ENCODE measurements at places on chromosomes 12 and 14.

DNA sequence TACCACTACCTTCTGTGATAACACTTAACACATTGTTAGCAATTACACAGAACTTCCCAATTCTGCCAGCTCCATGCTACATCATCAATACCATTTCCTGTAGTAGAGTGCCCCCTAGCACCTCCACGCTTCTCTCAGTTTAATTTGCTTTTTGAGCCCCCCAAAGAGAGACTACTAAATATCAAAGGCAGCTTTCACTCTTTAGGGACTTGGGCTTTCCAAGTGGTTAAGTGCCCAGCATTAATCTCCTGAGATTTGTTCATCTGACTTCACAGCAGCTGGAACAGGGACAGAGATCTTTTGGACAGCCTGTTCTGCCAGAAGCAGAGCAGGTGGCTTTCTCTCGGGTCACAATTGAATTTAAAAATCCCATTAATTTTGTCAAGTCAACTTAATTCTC is 954.9 kb downstream of the DIO2 start:
- peaks cover 8% of the 10 kb centered on the region for H3K4me1 ChIP-seq
- no peak overlapping the region for H3K27ac ChIP-seq
- ATAC-seq: no peak
- no peaks in the 10 kb centered on the region for H3K36me3 ChIP-seq
- H3K4me3 ChIP-seq: no peak overlapping the region
- H3K27me3 ChIP-seq: no peaks in the 10 kb centered on the region

DNA sequence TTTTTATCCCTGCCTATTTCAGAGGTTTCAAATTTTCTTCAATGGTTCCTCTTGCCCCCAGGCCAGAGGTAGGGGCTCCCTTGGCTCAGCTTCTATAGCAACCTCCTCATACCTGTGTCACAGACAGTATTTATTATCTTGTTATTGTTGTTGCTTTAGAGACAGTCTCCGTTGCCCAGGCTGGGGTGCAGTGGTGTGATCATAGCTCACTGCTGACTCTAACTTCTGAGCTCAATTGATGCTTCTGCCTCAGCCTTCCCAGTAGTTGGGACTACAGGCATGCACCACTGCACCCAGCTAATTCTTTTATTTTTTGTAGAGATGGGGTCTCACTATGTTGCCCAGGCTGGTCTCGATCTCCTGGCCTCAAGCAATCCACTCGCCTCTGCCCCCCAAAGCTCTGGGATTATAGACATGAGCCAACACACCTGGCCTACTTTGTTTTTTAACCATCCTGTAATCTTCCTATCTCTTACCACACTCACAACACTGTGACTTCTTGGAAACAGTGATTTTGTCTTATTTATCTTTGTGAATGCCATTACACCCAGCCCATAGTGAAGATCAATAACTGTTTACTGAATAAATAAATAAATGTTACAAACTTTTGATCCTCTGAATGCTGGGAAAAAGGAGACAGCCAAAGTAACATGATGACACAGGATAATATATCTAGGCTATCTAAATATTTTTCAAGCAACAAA is 95.9 kb downstream of the PHLDA1 start:
- ATAC-seq: no peak
- no peak overlapping the region for H3K4me3 ChIP-seq
- no peaks in the 10 kb centered on the region for H3K36me3 ChIP-seq
- no peaks in the 10 kb centered on the region for H3K27me3 ChIP-seq
- H3K27ac ChIP-seq: no peak overlapping the region

GRCh38 chr12:107374161-107374840 is 281.0 kb upstream of the CRY1 start:
- ATAC-seq: no peak
- peaks cover 15% of the 10 kb centered on the region for H3K27me3 ChIP-seq
- no peak overlapping the region for H3K27ac ChIP-seq
- H3K4me3 ChIP-seq: no peak overlapping the region

GRCh38 chr12:64824130-64824499 is 332 bp upstream of the TBC1D30 start:
- H3K36me3 ChIP-seq: no peaks in the 10 kb centered on the region
- H3K4me3 ChIP-seq: peak overlapping the region; percentile 29
- H3K4me1 ChIP-seq: peaks cover 18% of the 10 kb centered on the region
- ATAC-seq: peak; percentile 20

GRCh38 chr14:72892879-72893635 is 844 bp downstream of the DPF3 start:
- peak overlapping the region; percentile 79 for H3K27ac ChIP-seq
- peak; percentile 26 for ATAC-seq
- H3K36me3 ChIP-seq: no peaks in the 10 kb centered on the region
